Gastroesophageal sphincter (tissue), 4 donors: ENCODE measurements at places on chromosomes 11 and 22. TPM values are rescaled to one million over a fixed set of nuclear protein-coding genes. Genes with fewer than 3 reads are reported as not detected.

GRCh38 chr11:14042686-14043465 is 80.4 kb downstream of the SPON1 start:
- no peak for ATAC-seq

- no peak for ATAC-seq
Measured at GRCh38 chr11:70578831-70579230, 180.5 kb downstream of the CTTN start.

APOA4 gene
- not detected for total RNA-seq

GRCh38 chr11:132347156-132348090 is 977.0 kb downstream of the NTM start:
- no peak for ATAC-seq

- no peak for ATAC-seq
Measured at GRCh38 chr22:44354288-44354687, 41.5 kb upstream of the SHISAL1 start.

- no peak for ATAC-seq
Measured at GRCh38 chr11:104556606-104557301, 341.5 kb downstream of the CASP12 start.

- ATAC-seq: no peak
Measured at GRCh38 chr11:45253640-45254039, 32.5 kb downstream of the SYT13 start.

DNA sequence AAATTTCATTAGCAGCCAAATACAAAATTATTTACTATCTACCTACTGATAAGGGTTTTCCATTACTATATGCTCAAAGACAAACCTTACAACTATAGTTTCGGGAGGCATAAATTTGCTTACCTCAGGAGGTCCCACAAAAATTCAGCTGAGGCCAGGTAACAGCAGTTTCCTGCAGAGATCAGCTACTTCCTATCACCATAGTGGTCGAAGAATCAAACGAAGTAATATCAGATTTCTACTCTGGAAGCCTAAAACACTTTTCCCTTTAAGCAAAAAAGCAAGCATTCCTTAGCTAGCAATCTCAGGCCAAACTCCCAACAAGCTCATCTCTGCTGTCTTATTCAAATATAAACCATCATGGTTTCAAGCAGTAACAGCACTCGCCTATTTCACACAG is 3.1 kb downstream of the NAP1L4 start:
- ATAC-seq: no peak

UCP3 gene
- 0.64 TPM for total RNA-seq

GRCh38 chr11:2298131-2298794 is 3.5 kb downstream of the C11orf21 start:
- no peak for ATAC-seq

PRR33 gene
- total RNA-seq: not detected

GRCh38 chr22:33841281-33842005 is 78.8 kb downstream of the LARGE1 start:
- ATAC-seq: no peak

DNA sequence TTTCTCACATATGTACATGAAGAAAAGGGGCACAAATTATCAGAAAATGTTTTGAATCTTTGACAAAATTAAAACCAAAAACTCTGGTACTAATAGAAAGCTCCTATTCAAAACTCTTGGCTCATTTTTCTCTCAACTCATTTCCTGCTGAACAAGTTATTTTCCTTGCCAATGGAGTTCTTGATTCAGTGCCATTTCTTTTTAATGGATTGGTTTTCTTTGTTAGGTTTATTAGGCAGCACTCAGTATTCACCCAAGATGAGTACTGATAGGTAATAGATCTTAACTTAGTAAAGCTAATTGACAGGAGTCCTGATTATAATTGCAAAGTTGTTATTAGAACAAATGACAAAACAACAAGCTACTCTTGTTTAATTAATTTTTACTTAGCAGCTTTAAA is 279.4 kb upstream of the PDGFD start:
- ATAC-seq: no peak

DNA sequence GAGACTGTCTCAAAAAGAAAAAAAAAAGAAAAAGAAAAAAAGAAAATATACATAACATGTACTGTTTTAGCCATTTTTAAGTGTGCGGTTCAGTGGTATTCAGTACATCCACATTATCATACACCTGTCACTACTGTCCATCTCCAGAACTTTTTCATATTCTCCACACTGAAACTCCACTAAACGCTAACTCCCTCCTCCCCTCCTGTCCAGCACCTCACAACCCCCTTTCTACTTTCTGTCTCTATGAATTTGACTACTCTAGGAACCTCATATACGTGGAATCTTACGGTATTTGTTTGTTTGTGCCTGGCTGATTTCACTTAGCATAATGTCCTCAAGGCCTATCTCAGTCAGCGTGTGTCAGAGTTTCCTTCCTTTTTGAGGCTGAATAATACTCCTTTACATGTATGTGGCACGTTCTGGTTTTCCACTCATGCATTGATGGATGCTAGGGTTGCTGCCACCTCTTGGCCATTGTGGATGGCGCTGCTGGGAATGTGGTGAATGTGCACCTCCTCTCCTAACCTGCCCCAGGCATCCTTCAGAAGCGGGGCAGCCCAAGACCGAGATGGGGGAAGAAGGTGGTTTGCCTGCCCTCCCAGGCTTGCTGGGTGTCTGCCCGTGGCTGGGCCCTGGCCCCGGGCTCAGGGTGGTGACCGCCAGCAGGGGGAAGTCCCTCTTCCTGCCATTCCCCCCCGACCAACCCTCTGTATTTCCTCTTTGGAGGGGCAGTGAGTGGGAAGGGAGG is 60.5 kb downstream of the BCR start:
- no peak for ATAC-seq
